ENCODE measurements at places on chromosomes 16 and 17. TPM values are rescaled to one million over a fixed set of nuclear protein-coding genes. Genes with fewer than 3 reads are reported as not detected.
A peak's percentile ranks its signal among the peaks of the same experiment; 100 is the strongest.

DNA sequence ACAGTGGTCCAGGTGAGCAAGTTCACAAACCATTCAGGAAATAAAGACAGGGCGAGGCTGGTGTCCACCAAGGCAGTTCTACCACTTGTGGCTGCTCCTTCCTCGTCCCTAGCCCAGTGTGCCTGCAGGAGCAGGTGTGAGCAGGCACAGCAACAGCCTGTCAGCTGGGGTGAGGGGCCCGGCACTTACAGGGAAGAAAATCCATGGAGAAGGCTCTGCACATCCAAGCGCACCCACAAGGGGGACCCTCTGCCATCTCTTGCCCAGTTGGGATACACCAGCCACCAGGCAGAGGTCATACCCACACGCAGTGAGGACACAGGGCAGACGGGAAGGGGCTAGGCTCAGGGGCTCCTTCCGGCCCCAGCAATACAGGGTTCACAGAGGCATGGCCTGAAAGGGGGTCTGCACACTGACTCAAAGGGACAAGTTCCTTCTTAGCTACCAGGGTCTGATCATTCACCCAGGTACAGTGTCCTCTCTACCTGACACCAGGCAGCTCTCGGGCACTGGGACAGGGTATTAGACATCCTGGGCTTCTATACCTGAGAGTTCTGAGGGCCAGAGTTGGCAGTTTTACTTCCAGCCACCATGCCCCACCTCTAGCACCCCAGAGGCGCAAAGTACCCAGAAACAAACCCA lies 27.0 kb downstream of the CDIP1 start:
- peak; percentile 77 for DNase-seq

GRCh38 chr17:63841350-63842172 lies 924 bp downstream of the SMARCD2 start:
- peak; percentile 83 for DNase-seq

GALR2 gene
- total RNA-seq, result not detected

NPIPA8 gene
- 0.29 TPM for total RNA-seq

DNA sequence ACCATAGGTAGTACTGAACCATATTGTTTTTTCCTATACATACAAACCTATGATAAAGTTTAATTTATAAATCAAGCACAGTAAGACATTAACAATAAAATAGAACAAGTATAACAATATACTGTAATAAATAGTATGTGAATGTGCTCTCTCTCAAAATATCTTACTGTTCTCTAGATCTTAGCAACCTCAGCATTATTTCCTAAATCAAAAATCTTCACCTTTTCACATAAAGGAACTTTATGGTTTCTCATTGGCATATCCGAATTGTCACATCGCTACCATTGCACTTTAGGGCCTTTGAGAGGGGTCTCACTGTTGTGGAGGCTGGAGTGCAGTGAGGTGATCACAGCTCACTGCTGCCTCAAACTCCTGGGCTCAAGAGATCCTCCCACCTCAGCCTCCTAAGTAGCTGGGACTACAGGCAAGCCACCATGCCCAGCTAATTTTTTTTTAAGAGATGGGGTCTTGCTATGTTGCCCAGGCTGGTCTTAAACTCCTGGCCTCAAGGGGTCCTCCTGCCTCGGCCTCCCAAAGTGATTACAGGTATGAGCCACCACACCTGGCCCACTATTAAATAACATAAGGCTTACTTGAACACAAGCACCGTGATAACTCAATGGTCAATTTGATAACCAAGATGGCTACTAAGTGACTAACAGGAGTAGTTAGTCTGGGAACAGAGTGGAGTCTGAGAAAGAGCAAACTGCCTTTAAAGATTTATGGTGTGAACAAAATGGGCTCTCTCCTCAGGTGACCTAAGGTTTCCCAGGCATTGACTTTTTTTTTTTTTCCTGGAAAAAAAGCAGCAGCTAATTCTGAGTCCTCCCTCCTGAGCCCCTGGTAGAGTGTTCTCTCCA lies 2.9 kb upstream of the TMEM97 start:
- no peak for DNase-seq

CWC25 gene
- total RNA-seq, result 11.5 TPM

PKMYT1 gene
- total RNA-seq, result 2.1 TPM

GRCh38 chr17:66306446-66306845 lies 4.0 kb downstream of the PRKCA start:
- DNase-seq, result no peak

DNA sequence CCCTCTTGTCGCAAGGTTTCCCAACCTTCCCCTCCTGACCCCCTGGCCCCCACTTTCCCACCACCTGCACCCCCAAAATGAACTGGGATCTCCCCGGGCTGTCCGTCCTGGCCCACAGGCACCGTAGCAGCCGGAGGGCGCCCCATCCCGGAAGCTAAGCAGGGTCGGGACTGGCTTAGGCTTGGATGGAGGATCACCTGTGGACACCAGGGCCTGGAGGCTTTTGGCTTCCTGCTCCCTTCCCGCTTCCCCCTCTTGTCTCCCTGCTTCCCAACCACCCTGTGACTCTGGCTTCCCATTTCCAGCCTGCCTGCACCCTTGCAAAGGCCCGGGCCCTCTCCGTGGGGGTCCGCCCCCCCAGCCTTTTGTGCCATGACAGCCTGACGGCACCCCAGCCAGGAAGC lies 2291.3 kb downstream of the TP53TG3F start:
- no peak for DNase-seq

- DNase-seq, result no peak
These were observed 12.8 kb downstream of the RETREG3 start for GRCh38 chr17:42596386-42596785.

GRCh38 chr16:68202091-68202519 lies 33.8 kb downstream of the ESRP2 start:
- DNase-seq, result no peak

- no peak for DNase-seq
These were observed 1.0 kb downstream of the RHBDF2 start for GRCh38 chr17:76500074-76500746.

DNA sequence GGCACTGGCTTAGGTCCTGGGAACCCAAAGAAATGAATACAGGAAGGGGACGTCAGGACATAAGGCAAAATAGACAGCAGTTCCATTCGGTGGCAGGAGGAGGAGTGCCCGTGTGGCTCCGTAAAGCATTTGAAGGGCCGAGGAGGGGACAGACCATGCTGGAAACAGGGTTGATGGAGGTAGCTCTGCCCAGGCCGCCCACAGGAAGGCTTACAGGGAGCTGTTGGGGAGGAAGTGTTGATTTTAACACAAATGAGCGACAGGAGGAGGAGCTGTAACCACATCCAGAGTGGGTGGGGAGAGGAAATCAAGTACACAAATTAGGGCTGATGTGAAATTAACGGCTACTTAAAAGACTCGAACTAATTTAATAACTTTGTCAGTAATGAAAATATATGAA lies 54.6 kb downstream of the RBFOX3 start:
- no peak for DNase-seq

DNA sequence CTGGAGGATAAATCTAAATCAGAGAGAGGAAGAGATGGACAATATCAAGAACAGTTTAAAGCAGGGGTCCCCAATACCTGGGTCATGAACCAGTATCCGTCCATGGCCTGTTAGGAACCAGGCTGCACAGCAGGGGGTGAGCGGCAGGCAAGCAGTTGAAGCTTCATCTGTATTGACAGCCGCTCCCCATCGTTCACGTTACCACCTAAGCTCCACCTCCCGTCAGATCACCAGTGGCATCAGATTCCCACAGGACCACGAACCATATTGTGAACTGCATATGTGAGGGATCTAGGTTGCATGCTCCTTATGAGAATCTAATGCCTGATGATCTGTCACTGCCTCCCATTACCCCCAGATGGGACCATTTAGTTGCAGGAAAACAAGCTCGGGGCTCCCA lies 226.5 kb downstream of the SLC39A11 start:
- no peak for DNase-seq

DNA sequence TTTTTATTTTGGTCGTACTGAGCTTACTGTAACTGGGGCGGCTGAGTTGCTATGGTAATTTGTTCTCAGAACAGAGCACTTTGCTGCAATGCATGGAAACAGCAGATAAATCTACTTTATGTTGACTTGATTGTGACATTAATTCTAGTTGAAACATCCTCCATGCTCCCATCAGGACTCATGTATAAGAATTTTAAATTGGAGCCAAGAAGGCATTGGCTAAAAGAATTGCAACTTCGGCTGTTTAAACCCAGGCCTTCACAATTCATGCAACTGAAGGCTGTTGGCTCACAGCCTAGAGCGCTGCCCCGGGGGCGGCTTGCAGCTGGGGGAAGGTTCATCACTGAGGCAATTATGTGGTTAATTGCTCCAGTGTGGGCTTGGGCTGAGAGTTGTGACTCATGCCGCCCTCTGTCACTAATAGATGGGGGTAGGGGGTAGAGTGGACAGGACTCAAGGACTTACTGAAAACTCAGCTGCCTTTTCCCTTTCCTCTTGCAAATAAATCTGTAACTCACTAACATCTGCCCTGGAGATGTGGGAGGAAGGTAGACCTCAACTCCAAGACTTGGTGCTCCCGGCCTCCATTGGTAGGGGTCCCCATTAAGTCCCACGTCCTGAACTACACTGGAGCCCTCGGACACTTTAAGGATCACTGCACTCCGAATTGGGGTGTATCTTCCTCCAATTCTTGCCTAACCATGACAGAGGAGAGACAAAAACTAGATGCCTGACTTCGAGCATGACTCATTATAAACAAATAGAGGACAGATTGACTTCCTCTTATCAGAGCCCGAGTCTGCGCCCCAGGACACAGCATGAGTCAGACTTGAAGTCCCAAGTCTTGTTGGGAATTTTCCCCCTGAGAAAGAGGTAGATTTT lies 37.5 kb downstream of the ERCC4 start:
- peak; percentile 86 for DNase-seq

- no peak for DNase-seq
These were observed 12.8 kb upstream of the PRR14 start for GRCh38 chr16:30637944-30638343.

- no peak for DNase-seq
These were observed 5.1 kb downstream of the PLCG2 start for GRCh38 chr16:81784072-81784795.

DNA sequence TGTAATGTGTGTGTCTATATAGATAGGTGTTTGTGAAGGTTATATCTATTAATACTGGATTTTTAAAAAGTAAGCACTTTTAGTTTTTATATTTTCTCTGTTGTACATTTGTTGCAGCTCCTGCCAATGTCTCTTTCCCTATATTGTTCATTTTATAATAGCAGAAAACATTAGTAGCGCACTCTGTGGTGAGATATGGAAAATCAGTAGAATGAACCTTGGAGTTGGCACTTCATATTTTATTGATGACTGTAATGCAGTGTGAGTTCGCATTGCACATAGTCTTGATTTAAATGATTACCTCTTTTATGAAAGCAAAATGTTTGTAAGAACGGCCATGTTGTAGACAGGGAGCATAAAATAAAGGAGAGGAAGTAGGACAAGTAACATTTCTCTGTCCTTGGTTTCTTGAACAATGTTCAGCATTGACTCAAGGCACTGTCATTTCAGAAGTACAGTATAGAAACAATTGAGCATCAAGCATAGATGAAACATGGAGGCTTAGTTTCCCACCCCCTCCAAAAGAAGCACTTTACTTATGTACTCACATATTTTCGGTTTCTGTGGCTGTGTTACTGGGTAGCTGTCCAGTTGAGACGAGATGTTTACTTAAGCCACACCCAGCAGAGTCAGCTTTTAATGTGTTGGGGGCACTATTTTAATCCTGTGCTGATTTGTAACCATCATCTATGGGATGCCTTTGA lies 74.0 kb downstream of the TANC2 start:
- DNase-seq, result no peak

- DNase-seq, result no peak
These were observed 148.9 kb downstream of the XYLT1 start for GRCh38 chr16:17321824-17322223.

MPP3 gene
- 62.8 TPM for total RNA-seq

- no peak for DNase-seq
These were observed 9.4 kb downstream of the ELAC2 start for GRCh38 chr17:13008461-13008860.

EVPL gene
- total RNA-seq, result not detected

DNA sequence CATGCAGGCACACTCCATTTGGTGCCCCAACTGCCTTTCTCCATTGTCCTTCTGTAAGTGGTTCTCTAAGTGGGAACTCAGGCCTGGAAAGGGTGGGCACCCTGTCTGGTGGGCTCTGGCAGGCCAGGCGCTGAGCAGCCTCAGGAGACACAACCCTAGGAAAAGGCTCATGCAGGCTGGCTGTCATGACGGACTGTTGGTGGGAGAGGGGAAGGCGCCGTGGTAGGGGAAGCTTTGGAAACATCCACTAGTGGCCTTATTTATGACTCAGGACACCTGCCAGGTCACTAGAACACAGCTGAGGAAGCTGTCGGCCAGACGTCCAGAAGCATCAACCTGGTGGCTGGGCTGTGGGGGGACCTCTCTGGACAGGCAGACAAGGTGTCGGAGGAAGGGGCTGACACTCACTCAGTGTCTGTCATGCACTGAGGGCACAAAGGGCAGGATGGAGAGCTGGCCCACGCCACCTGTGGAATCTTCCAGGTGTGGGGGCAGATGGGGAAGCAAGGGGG lies 216.0 kb downstream of the SEC14L1 start:
- DNase-seq, result no peak

GRCh38 chr17:5798094-5798493 lies 213.8 kb upstream of the NLRP1 start:
- no peak for DNase-seq

OR3A3 gene
- not detected for total RNA-seq

DNA sequence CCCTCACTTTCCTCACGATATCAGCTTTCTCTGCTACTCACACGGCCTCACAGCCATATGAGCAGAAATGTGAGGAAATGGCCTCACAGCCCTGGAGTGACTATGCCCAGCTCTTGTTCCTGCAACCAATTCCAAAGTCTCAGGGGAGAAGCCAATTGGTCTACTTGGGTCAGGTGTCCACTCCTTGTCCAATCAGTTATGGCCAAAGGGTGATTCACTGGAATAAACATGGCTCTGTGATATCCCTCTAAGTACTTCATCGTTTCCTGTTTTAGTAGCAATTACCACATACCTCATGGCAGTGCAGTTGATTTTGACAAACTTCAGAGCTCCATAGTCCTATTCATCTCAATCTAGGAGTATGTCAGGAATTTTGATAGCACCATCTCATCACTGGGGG lies 195.4 kb downstream of the KATNIP start:
- no peak for DNase-seq

DNA sequence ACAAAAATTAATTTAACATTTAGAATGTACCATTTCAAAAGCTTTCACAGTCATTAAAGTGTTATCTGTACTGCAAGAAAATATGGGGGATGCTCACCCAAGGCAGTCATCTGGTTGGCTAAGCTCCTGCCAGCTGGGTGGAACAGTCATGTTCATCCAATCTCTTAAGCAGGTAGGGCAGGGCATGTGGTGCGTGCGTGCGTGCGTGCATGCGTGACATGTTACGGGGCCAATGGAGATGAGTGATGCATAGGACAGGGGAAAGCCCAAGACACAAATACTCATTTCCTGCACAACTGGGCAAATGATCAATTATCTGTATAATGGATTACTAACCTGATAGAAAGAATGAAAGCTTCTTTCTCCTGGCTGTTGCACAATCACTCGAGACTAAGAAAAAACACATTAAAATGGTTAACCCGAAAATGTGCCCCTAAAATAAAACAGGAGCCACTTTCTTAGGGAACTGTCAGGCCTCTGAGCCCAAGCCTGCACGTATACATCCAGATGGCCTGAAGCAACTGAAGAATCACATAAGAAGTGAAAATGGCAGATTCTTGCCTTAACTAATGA lies 104.4 kb downstream of the MYO1D start:
- DNase-seq, result no peak

ANKFN1 gene
- 0.15 TPM for total RNA-seq

LGALS9 gene
- total RNA-seq, result 8.9 TPM

KRT31 gene
- total RNA-seq, result not detected

- DNase-seq, result no peak
These were observed 20.7 kb downstream of the ZNF652 start for GRCh38 chr17:49341356-49341755.

MYH3 gene
- 0.97 TPM for total RNA-seq
